Ascending aorta (tissue), 2 donors: ENCODE measurements at places on chromosomes 11 and 22. TPM values are rescaled to one million over a fixed set of nuclear protein-coding genes. Genes with fewer than 3 reads are reported as not detected.

YPEL4 gene
- total RNA-seq = not detected

TCN1 gene
- not detected for total RNA-seq

DNA sequence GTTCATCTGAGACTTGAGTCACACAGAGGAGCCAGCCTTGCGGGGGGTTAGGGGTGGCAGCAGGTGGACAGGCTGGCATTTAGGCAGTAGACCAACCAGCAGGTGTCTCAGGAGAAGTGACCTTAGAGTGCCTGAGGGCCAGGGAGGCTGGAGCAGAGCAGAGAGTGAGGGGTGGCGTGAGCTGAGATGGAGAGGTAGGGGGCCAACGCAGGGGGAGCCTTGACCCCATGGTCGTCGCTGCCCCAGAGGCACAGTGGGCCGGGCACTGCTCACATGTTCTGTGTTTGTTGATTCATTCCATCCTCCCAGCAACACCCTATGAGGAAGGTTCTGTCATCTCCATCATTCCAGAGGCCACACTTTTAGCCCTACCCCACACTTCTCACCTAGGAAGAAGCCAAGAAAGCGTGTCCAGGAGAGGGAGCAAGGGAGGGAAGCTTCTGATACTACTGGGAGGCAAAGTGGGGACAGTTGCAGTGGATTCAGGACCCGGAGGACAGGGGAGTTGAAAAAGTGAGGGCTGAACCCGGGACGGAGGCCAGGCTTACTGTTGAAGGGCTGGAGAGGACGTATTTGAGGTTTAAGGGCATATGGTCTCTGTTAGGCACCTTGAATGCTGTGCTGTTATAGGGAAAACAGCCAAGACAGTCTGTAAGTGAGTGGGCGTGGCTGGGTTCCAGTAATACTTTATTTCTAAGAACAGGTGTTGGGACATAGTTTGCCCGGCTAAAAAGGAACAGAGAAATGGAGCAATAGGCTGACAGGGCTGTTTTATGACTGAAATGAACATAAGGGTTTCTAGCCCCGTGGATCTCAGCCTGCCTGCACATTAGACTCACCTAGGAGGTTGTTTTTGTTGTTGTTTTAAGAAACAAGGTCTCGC is 7.3 kb downstream of the SART1 start:
- no peak for DNase-seq
- H3K27me3 ChIP-seq = no peaks in the 10 kb centered on the region
- H3K4me3 ChIP-seq = no peak overlapping the region
- H3K4me1 ChIP-seq = no peaks in the 10 kb centered on the region
- H3K36me3 ChIP-seq = peaks cover 68% of the 10 kb centered on the region

- no peak overlapping the region for H3K27ac ChIP-seq
- DNase-seq = no peak
- H3K4me1 ChIP-seq = no peaks in the 10 kb centered on the region
- H3K4me3 ChIP-seq = no peak overlapping the region
- H3K27me3 ChIP-seq = no peaks in the 10 kb centered on the region
Observed at GRCh38 chr11:132448334-132448995, 1078.0 kb downstream of the NTM start.

- peak overlapping the region; percentile 27 for H3K27ac ChIP-seq
- no peak overlapping the region for H3K4me3 ChIP-seq
- H3K27me3 ChIP-seq = no peaks in the 10 kb centered on the region
- H3K36me3 ChIP-seq = peaks cover 63% of the 10 kb centered on the region
- no peak for DNase-seq
- peaks cover 3% of the 10 kb centered on the region for H3K4me1 ChIP-seq
Observed at GRCh38 chr11:3022300-3022967, 30.3 kb upstream of the NAP1L4 start.
